ENCODE measurements at places on chromosomes 7 and 10.

DNA sequence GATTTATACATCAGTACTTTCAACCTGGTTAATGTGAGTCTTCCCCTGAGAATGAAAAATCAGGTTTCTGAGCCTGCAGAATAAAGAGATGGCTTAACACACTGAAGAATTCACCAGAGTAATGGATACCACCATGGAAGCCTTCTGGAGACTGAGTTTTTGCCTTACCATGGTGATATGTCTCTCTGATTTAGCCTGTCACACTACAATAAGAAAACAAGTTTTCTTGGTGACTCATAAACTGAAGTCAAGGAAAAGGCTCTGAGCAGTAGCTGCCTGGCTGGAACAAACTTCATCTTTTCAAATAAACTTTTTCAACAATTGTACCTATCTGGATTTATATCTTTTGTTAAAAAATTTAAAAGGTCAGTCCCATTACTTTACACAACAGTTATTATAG is 229.0 kb downstream of the PRPF18 start:
- DNase-seq = no peak

- no peak for DNase-seq
These were observed 51.8 kb upstream of the SLC35G1 start for GRCh38 chr10:93841961-93842360.

DNA sequence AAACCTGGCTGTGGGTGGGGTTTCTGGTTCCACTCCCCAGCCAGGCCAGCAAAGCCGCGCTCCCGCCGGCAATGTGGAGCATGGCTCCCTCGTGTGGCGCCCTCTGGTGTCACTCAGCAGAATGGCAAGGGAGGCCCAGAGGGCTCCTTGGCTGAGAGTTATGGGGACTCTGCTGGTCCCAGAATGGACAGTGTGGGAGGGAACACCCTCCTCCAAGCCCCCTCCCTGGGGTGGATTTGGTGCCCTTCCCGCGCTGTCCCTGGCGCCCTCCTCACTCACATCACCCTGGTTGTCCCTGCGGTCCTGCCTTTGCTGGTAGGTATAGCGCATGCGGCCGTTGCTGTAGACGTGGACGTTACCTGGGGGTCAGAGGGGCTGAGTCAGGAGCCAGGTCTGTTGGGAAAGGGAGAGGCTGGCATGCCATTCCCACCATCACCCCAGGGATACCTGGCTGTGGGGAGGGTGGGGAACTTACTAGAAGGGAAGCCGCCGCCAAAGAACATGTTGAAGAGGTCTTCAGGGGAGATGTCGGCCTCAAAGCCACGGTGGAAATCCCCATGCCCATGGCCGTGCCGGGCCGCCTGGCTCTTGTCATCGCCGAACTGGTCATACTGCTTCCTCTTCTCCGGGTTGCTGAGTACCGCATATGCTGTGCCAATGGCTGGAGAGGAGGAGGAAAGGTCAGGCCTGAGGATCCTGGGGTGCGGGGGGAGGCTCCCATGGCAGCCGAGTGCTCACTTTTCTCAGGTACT is 14.0 kb downstream of the DNAJB12 start:
- no peak for DNase-seq

GRCh38 chr7:14407246-14408015 is 418.0 kb upstream of the ETV1 start:
- DNase-seq = no peak

GRCh38 chr7:155796381-155797261 is 15.6 kb downstream of the SHH start:
- no peak for DNase-seq

DNA sequence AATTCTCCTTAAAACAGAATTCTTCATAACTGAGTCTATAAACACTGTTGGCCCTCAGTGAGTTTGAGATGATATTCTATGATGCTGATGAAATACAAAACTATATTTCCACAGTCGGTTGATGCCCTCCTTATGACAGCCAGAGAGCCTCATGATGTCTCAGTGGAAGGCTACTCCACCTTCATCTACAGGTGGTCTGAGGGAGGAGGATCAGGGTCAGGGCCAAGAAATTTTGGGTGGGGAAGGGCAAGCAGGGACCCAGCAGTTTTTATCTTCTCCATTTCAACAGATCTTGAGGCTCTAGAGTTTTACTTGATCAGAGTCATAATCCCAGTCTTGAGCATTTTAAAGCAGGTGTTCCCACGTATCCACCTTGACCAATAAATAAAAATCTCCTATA is 90.8 kb downstream of the CCDC71L start:
- no peak for DNase-seq

GRCh38 chr7:28698840-28699239 is 259.3 kb downstream of the TRIL start:
- no peak for DNase-seq

DNA sequence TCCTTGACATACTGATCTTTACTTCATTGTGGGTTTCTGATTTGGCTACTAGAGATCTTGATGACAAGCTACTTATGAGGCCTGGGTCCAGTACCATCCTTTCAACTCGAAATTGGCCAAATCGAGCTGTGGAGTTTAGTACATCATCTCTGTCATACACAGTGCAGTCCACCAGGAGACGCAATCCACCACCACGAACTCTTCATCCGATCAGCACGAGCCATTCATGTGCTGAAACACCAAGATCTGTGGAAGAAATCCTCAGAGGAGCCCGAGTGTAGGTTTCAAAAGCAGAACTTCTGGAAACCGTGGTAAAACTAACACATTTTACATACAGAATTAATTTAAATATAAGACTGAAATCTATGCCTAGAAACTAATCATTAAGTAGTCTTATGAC is 14.2 kb downstream of the DNAJC9 start:
- no peak for DNase-seq

DNA sequence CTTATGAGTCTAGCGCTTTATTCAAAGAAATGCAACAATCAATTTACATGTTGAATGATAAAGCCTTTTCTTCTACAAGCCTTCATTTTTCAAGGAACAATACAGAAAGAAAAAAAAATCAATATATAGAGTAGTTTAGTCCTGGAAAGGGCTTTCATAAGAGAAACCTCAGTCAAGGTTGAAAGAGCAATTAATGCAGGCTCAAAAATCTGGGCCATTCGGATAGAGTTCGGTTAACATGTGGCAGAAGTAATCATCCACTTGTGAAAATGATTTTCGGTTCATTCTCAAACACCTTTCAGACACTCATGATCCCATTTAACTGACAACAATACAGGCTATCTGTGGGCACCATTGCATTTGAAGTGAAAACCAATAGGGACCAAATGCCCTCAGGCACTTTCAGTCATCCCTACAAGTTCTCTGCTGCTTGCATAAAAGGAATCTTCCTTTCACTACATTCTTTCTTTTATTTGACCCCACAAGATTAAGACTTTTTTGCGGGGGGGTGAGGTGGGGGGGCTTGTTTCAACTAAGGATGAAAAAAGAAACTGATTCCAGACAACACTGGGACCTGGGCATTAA is 177.9 kb downstream of the RNF133 start:
- peak; percentile 21 for DNase-seq

GRCh38 chr7:5063698-5064097 is 18.0 kb downstream of the RBAK start:
- DNase-seq = no peak

DNA sequence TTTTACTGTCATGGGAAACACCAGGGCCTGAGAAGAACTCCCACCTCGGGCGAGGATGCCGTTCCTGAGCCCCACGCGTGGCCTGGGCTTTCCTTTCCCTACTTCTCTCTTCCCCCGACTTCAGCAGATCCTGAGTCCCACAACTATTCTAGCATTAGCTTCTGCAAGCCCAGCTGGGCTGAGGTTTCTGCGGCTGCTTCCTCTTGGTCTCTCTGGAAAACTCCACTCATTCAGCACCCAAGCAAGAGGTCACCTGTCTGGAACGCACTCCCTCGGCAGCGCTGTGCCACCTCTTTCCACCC is 761 bp upstream of the DOCK1 start:
- no peak for DNase-seq

- no peak for DNase-seq
These were observed 132.2 kb downstream of the MAD1L1 start for GRCh38 chr7:2100278-2101208.
